RPMI7951 (cell line): ENCODE measurements at places on chromosomes 7 and 10.

GRCh38 chr7:23662984-23663313 is 17.1 kb upstream of the FAM221A start:
- no peak for DNase-seq

DNA sequence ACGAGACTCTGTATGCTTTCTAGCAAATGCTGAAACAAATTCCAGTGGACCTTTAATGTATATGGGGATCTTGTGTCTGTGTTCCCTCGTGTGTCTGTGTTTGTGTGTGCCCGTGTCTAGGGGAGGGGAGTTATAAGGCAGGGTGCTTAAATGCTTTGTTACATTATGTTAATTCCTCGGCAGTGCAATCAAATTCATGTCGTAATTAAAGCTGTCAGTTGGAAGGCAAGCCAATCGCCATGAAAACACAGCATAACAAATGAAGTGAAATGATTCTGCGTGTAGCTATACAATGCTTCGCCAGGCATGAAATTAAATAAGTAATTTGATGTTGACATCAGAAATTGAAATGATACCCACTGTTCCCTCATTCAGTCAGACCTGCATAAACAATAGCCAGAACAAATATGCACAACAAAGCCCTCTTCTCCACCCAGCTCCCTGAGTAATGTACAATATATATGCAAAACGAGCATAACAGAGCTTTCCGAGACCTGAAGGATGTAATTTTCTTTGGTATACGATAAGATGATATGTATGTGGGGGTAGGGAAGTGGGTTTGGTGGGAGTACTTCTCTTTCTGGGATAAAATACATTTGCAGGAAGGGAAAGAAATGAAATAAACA is 534.1 kb downstream of the AUTS2 start:
- DNase-seq = no peak

GRCh38 chr7:30040938-30041337 is 12.7 kb downstream of the PLEKHA8 start:
- no peak for DNase-seq

DNA sequence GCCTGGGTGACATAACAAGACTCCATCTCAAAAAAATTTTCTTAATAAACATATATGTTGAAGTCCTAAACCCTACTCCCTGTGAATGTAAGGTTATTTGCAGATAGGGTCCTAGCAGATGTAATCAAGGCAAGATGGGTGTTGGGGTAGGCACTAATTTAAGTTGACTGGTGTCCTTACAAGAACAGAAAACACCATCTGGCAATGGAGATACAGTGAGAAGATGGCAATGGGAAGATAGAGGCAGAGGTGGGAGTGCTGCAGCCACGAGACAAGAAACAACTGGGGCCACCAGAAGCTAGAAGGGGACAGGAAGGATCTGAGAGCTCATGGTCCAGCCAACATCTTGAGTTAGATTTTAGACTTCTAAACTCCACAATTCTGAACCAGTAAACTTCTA is 606.4 kb downstream of the CNTNAP2 start:
- DNase-seq = no peak

GRCh38 chr7:102214477-102215072 is 72.1 kb upstream of the SH2B2 start:
- DNase-seq = no peak

- peak; percentile 26 for DNase-seq
Measured at GRCh38 chr7:137685433-137686164, 161.2 kb downstream of the DGKI start.

DNA sequence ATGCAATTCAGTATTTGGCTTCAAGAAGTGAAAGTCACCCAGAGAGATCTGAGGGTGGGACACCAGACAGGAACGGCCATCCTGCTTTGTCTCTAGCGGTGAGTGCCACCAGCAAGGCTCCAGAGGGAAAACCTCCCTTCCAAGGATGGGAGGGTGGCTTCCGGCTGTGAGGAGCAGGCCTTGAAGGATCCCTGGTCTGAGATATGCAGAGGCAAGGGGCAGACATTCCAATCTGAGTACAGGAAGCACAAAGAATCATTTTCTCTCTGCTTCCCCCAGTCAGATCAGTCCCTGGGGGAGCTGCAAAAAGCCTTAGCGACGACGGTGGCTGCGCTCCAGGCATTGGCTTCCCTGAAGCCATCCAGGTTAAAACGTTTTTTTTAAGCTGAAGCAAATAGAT is 167.4 kb downstream of the TEX36 start:
- DNase-seq = no peak

- DNase-seq = peak; percentile 63
Measured at GRCh38 chr7:36048902-36049240, 104.2 kb upstream of the EEPD1 start.

DNA sequence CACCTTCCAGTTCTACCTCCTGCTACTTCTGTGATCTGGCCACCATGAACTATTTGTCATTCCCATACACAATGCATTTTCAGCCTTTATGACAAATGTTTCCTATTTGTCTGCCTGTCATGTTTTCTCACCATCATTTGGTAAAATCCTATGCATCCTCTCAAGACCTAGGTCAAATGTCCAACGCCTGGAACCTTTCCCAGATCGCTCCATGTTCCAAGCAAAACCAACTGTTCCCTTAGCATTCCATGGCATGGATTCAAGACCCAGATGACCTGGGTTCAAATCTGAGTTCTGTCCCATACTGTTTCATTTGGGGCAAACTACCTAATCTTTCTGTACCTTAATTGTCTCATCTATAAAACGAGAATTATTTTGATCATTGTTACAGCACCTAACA is 98.9 kb downstream of the USP6NL start:
- DNase-seq = no peak

GRCh38 chr10:131573707-131574106 is 262.2 kb upstream of the TCERG1L start:
- DNase-seq = no peak

DNA sequence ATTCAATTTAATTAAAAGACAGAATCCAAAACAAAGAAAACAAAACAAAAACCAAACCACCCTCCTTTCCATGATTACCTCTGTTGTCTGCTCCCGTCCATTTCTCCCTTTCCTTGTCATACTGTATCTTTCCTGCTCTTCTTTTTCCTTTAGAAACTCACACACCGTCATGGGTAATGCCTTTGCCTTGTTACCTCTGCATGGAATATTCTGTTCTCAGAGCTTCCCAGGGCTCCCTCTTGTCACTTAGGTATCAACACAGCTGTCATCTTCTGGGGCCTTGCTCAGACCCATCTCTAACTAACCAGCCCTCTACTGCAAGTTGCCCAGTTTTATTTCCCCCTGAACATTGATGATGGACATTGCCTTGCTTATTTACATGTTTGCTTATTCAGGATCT is 30.2 kb upstream of the GIMAP8 start:
- DNase-seq = no peak

DNA sequence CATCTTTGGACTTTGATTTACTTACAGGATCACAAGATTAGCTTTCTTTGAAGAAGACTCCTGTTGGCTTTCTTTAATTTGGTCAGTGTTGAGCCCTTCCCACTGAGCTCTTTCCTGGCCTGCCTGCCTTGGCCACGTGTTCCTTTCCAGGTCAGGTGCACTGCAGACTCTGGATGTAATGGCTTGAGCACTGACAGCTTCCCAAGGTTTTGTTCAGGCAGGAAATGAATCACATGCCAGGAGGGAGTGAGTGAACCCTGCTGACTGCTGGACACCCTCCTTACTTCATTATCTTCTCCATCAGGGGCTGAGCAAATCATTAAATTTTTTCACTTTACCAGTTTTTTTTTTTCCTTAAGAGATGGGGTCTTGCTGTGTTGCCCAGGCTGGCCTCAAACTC is 29.8 kb downstream of the SNX10 start:
- peak; percentile 54 for DNase-seq

GRCh38 chr7:2037301-2037807 is 195.4 kb downstream of the MAD1L1 start:
- no peak for DNase-seq

- no peak for DNase-seq
Measured at GRCh38 chr10:60799971-60800650, 21.8 kb downstream of the CDK1 start.

DNA sequence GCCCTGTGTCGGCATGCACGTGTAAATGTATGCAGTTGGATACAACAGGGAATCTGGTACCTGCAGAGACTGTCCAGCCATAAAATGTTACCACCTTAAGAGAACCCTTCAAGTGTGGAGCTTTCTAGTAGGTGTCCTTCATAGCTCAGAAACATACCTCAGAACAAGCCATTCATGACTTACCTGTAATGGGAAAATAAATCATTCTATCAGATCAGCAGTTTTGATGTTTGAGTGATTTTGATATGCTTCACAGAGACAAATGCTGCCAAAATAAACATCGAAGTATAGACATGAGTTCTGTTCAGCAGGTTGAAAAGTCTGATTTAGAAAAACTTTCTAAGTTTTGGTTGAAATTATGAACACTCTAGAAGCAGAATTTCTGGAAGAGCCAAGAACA is 33.5 kb upstream of the UMAD1 start:
- no peak for DNase-seq

- DNase-seq = no peak
Measured at GRCh38 chr10:14891151-14891550, 12.5 kb downstream of the SUV39H2 start.

- peak; percentile 38 for DNase-seq
Measured at GRCh38 chr7:55171157-55171556, 152.3 kb downstream of the EGFR start.

DNA sequence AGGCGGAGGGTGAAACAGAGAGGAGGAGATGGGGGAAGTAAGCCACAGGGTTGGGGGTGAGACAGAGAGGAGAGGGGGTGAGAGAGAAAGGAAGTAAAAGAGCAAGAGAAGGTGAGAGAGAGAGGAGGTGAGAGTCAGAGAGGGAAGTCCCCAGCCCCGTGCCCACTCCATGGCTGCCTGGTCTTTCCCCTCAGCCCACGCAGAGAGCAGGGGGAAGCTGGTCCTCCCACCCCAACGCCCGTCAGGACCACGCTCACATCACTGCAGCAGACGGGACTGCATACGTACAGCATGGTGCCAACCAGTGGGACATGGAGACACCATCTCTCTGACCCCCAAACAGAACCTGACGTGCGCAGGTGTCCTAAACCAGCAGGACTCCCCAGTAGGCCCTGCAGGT is 12.1 kb upstream of the PDGFA start:
- no peak for DNase-seq

GRCh38 chr10:7487528-7487927 is 76.7 kb upstream of the SFMBT2 start:
- no peak for DNase-seq

- DNase-seq = no peak
Measured at GRCh38 chr7:74502216-74502891, 48.6 kb downstream of the GTF2IRD1 start.

- DNase-seq = peak; percentile 45
Measured at GRCh38 chr7:21967598-21968003, 21.9 kb upstream of the CDCA7L start.

DNA sequence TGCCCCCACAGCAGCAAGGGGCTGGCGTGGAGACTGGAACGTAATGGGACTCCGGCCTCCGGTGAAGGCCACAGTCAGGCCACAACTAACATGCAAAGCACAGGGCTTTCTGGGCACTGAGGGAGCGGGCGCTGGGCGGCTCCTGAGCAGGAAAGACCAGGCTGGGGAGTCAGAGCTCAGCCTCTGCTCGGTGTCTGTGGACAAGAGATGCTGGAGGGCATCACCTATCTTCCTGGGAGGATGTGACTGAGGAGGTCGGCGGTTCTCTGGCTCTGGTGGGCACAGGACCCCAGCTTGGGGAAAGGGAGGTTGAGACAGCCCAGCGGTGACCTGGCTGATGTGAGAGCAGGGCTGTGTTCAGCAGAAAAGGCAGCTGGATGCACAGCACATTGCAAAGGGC is 11.7 kb downstream of the CNPY1 start:
- no peak for DNase-seq

DNA sequence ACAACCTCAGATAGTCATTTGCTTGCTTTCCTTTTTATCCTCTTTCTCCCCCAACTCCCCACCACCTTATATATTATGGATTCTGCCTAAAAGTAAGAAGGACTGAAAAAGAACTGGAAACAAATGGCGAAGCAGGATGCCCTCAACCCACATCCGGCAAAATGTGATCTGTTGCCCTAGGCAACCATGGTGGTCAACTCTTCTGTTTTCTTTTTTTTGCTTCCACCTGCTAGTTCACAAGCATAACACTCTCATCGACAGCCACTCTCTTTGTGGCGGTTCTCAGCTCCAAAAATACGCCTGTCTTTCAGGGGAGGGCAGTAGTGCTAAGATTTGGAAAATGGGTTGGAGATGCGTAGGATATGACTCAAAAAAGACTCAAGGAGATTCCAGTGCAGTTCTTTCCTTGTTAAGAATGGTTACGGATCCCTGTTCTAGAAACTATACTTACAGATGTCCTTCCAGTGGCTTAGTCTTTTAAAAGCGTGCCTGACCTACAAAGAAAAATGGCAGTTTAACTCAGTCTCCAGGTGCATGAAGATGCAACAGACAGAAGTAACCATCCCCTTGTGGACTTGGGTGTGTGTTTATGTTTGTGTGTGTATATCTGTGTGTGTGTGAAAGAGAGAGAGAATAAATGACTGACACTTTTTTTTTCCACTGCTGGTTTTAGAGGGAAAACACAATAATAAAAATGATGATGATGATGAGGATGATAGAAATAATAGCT is 10.7 kb downstream of the APBB1IP start:
- peak; percentile 92 for DNase-seq

DNA sequence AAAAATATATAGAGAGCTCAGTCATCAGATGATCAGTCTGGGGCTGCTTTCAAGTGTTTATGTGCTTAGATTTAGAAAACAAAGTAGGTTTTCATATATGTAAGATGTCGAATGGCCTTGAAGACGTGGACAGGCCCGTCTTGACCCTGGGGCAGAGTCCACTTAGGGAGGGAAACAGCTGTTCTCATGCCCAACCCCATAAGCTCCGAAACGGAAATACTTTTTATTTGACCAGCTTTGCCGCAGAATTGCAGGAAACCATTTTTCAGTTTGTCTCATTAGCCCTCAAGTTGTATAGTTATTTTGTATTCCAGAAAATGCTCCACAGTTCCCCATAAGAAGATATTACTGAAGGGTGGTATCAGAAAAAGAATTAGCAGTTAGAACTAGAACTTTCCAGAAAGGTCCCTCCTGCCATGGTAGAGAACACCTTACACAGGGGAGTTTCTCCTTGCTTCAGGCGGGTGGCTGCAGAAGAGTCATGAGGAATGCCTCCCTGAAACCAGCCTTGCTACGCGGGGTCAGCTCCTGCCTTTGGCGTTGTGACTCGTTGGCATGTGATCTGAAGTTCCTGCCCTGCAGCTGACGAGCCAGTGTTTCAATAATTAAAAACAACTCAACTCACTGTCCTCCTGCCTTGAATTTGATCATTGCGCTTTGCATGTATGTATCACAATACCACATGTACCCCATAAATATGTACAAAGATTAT is 192.7 kb downstream of the CELF2 start:
- peak; percentile 66 for DNase-seq

DNA sequence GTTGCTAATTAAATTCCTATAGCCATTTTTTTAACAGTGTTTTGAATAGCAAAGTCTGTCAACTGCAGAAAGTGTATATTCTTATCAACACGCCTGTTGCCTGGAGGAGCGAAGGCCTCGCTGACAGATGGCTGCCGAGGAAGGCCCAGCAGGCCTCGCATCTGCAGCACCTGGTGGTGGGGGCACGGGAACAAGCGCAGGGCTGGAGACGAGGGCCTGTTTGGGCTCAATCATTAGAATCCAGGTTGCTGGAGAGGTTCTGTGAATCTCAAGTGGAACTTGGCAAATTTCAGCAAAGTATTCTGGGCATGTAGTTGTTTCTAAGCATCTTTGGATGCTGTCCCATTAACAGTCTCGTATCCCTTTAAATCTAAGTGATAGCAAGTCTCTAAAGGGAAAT is 66.1 kb upstream of the FAM204A start:
- no peak for DNase-seq
